ENCODE measurements at places on chromosomes 3 and 15.

DNA sequence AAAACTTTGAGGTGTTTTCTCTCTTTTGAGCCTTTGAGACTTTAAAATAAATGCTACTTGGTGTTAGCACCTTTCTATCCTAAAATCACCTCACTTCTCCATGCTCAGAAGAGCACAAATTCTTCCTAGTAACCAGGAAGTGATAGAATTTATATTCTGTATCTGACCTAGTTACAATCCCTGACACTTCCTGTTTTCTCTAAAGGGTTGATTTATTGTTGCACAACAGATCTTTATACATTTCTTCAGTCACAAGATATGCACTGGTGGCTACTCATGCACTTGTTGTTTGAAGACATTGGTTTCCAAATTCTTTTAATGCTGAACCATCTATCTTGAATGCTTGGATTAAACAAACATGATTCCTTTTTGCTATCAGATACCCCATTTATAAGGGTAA, 47.2 kb upstream of the CNTN3 start:
- no peak for DNase-seq

DNA sequence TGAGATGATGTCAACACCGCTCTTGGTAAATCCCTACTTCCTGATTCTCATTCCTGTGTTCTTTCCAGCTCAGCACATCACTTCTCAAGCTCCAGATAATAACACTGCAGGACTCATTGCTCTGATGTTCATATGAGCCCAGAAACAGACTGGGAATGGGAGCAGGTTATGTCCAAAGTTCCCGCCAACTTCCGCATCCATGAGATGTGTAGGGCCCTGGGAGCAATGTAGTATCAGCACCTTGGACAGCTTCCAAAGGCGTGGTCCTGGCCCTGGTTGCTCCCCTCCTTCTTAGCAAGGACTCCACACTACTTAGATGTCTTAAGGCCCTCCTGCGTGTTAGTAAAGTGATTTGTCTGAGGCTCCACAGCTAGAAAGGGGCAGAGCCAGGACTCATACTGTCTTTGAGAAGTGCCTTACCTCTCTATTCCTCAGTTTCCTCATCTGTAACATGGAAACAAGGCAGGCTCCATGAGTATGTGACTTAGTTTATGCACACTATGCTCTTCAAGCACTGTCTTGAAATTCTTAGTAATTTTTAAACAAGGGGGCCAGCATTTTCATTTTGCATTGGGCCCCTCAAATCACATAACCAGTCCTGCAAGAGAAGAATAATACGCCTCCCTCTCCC, 27.9 kb upstream of the SLC6A1 start:
- no peak for DNase-seq

DNA sequence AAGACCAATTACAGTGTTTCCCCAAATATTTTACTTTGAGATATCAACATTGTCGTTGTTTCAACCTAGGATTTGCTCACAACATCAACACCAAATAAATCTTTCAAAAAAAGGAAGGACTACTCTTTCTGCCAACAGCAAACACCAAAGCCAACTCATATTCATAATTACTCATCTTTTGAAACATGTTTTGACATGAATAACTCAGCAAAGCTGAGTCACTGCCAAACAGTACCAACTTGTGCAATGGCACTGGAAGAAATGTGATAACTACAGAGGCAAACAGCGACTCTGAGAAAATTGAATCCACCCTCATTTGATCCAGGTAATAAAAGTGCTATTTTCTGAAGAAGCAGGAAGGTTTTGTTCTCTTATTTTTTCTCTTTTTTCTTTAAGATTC, 67.2 kb downstream of the PEX5L start:
- DNase-seq: no peak

DNA sequence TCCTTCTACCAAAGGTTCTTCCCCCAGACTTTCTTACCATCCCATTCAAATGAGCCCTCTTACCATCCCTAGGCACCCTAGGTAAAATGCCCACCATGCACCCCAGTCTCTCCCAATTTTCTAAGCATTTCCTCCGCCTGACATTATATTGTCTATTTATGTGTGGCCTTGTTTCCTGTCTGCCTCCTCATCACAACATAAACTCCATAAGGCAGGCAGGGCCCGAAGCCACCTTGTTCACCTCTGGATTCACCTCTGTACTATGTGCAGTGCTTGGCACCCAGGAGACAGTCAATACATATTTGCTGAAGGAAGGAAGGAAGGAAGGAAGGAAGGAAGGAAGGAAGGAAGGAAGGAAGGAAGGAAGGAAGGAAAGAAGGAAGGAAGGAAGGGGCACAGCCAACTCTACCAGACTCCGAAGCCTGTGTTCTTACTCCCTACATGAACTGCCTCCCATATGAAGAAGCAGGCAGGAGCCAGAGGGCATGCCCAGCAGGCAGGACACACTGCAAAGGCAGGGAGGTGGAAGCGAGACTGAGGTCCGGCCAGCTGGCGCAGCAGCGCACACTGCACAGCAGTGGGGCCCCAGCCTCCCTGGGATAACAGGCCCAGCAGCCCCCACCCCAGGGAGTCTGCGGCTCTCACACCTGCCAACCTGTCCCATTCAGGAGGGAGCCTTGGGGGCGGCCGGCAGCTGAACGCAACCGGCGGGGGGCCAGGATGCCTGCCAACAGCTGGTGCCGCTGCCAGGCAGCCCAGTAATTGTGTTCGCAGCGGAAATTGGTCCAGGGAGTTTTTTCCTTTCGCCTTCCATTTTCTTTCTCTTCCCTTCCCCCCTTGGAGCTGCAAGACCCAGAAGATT, 106.0 kb upstream of the LINGO1 start:
- DNase-seq: no peak

DNA sequence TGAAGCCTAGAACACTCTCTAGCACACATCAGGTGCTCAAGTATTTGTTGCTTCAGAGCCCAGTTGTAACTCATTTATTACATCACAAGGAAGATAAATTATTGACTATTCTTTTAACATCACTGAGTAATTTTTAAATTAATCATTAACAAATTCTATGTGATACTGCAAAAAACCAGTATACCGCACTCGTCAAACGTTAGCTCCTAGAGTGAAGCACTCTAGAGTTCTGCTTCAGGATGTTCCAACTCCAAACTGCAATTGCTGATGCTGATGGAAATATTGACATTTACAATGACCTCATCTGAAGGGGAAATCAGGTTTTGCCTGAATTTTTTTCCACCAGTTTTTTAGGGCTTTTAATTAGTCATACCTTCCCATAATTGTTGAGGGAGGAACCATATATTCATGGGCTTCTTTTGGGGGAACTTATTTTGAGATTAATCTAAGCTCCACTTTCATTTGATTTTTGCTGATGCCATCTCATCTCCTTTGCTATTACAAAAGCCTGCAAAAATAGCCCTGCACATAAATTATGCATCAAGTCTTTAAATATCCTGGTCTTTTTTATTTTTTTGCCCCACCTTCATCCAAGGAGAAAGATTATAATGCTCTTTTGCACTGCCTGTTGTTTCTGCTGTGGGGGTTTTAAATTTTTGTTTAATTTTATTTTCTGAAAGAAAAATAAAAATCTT, 123.0 kb upstream of the STAC start:
- DNase-seq: no peak

DNA sequence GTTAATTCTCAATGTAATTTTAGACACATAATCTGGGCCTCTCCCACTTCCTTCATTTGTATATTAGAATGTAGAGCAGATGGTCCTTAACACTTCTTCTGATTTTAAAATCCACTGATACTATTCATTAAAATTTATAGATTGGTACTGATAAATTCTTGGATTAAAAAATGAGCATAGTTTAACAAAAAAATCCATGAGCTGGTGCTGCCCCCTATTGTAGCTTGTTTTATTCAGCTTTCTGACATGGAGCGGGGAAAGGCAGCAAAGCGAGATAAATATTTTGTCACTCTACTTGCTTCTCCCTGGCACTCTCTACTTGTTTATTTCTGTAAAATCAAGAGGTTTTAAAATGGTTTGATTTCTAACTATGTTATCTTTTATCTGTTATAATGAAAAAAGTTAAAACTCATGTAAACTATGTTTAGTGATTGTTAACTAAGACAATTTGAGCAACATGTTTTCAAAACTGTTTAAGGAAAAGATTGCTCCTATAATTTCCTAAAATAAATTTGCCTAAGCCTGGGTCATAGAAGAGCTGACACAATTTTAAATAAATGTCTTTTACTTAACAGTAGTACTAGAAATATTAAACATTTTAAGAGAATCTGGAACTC, 26.5 kb upstream of the PLOD2 start:
- peak; percentile 28 for DNase-seq

DNA sequence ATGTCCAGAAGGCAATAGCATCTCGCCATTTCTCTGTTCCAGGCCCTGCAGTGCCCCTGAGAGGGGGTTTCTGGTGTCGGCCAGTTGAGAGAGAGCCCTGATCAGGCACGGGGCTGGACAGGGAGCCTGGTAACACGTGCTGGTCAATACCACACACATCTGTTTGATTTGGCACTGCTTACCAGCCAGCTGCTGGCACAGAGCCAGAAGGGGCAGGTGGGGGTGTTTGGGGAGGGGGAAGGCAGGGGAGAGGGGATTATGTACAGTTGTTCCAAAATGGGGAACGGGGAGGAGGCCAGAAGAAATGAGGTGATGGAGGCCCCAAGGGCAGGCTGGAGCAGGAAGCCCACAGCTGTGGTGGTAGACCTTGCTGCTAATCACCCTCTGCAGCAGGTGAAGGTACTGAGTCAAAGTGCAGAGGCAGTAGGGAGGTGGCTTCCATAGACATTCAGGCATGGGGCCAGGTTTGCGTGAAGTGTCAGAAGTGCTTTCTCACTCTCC, 153.5 kb upstream of the LPP start:
- peak; percentile 47 for DNase-seq

DNA sequence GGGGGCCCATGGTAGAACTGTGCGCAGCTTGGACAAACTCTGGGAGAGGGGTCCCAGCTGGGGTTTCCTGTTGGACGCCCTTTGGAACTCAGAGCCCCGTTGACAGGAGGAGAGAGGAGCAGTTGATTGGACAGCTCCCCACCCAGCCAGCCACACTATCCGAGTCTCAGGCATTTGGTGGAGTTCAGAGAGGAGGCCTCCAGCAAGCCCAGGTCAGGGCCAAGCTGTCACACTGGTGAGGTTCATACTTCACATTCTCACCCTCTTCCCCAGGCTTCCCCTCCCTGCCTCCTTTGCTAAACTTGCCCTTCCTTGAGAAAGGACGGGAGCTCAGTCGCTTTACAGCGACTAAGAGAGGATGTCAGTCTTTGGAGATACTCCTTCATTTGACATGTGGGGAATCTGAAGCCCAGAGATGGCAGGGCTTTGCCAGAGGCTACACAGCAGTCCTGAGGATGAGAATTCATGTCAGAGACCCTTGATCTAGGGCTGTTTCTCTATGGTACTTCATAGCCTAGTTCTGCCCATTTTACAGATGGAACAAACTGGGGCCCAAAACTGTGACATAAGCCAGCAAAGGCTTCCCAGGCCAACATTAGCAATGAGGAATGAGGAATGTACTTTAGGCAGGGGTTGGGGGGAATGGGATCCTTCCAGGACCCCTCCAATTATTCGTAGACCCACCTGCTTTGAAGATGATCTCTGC, 142.2 kb downstream of the SMAD6 start:
- DNase-seq: no peak

All from muscle of back (tissue), 13 donors.